ENCODE measurements at places on chromosomes 1 and 21.

GRCh38 chr1:235925016-235925415 lies 58.3 kb upstream of the LYST start:
- DNase-seq: no peak

DNA sequence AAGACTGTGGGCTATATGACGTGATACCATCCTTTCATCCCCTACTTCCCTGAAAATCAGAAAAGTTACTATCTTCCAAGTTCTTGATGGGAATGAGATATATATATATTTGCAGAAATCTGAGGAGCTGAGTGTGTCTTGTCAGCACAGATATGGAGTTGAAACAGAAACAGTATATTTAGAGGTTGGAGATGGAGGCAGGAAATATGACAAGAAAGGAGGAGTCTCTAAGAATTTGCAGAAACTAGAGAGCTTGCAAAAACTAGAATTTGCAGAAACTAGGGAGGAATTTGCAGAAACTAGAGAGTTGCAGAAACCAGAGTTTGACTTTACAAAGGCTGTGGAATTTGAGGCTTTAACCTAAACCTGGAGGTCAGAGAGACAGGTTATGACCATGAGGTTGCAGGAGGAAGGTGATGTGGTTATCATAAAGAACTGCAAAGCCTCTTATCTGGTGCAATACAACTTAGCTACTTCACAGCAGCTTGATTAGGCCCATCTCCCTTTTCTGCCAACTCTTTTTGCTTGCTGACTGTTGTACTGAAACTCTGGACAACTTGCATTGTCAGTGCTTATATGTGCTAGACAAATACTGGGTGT lies 22.3 kb downstream of the XCL2 start:
- no peak for DNase-seq

DNA sequence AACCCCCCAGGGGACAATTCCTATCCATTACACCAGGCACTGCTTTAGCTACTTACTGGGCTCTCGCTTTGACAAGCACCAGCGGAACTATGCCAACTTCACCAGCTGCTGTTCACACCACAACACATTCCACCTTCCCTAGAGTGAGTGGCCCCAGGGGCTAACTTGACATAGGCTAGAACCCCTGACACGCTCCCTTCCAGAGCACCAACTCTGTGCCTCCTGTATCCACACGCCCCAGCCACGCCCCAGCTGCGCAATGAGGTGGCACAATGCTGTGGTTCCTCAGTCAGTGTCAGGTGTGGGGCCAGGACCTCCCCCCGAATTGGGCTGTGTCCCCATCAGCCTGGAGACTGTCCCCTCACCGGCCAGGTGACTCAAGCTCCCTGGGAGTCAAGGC lies 11.7 kb upstream of the FGR start:
- no peak for DNase-seq

DNA sequence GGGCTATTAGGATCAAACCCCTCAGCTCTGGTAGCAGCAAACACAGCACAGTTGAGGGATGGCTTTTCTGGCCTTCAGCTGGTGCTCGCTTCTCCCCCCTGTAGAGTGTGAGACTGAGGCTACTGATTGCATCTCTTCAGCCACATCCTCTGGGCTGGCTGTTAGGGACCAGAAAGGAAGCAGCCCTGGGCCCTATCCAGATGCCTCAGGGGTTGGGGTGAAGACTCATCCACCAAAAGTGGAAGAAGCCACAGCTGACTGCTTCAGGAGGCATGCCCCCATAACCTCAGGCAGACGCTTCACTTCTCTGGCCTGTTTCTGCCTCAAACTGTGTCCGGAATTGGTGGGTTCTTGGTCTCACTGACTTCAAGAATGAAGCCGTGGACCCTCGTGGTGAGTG lies 6.2 kb upstream of the TMEM200B start:
- DNase-seq: no peak

GRCh38 chr1:41805771-41806471 lies 112.8 kb downstream of the HIVEP3 start:
- DNase-seq: peak; percentile 58

GRCh38 chr1:204150702-204151551 lies 917 bp downstream of the ETNK2 start:
- DNase-seq: no peak

DNA sequence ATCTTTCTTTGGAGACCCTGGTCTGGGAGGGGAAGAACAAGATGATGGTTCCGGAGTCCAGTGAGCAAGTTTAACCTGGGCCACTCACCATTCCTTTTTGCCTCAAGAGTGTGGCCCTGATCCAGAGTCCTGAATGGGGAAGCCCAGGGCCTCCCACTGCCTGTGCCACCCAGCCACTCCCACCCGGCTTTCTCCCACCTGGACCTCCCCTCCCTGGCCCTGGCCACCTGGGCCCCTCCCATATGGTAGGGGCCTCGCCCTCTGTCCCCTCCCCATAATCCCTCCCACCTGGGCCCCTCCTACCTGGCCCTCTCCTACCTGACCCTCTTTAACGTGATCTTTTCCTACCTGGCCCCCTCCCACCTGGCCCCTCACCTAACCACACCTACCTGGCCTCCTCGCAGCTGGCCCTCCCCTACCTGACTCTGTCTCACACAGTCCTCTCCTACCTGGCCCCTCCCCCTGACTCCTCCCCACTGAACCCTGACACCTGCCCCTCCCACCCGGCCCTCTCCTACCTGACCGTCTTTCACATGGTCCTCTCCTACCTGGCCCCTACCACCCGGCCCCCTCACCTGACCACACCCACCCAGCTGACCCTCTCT lies 220.7 kb upstream of the VAMP3 start:
- DNase-seq: no peak

DNA sequence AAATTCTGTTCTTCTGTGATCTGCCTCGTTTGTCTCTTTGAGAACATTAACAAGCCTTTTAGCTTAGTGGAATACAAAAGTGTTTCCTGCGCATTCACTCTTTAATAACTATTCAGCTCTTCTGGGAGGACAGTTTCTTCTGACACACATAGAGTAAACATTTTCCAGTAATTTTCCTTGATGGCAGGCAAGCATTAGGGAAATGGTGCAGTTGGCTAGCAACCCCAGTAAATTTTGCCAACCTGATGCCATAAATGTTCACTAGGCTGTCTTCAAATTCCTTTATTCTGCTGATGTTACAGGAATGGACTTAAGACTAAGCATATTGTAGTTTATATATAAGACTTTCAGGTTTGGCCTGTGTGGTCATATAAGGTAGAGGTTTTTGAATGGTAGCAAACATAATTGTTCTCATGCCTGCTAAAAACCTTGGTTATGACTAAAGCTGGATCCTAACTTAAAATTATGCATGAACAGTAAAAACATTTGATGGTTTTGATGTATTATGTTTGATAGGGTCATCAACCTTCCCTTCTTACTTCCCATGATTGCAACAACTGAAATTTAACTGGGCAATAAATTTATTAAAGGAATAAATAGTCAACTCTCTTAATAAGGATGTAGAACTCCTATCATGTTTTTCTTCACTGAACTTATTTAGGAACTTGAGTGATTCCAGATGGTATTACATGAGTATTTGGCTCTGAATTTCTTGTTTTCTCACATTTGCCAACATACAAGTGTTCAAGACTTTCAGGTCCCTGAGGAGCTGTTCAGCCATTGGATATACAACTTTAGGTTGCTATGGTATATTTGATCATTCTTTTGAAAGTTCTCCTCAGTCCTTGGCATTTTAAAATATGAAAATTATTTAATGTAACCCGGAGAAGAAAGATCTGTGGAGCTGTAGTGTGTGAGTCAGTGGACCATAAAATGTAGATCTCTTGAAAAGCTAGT lies 223.4 kb downstream of the FMN2 start:
- no peak for DNase-seq

GRCh38 chr1:167060141-167061072 lies 29.8 kb downstream of the GPA33 start:
- no peak for DNase-seq

DNA sequence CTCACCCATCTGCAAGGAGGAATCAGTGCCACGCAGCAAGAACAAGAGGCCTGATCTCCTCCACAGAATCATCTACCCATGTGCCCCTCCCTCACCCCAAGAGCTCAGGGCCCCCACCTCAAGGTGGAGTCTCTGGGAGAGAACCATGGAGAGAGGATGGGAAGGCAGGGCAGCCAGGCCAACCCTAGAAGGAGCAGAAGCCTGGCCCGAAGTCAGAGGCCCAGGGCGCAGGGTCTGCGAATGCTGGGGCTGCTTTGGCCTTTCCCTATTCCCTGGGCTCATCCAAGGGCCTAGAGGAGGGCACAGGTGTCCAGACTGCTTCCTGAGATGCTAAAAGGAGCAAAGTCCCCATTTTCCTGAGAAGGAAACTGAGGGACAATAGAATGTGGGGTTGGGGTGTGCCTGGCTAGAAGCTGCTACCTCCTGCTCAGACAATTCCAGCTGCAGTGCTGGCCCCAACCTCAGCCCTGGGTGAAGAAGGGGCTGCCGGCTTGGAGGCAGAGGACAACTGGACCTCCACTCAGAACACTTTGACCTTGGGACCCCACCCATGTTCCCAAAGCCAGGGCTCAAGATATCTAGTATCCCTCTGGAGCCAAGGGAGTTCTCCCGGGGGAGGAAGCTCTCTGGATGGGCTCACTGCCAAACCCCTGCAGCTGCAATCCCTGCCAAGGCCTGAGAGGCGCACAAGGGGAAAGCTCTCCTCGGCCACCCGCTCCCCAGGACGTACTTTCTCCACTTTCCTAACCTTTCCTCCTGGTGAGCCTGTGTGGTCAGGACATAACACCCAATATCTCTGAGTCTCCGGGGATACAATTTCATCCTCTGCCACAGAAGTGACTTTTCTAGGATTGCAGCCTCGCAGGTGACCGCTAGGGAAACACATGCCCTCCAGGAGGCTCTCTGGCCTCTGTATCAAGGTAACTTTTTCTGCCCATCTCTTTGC lies 16.6 kb upstream of the LEMD1 start:
- DNase-seq: no peak

- DNase-seq: no peak
These were observed 65.6 kb downstream of the HTR6 start for GRCh38 chr1:19730232-19730631.
